Activated CD4-positive, alpha-beta memory T cell treated with anti-CD3 and anti-CD28 coated beads, Interleukin-2, amount 10 ng/mL, durations not matched to agents 7 days and 5 days (primary cell): ENCODE measurements at places on chromosomes 6 and 20.

DNA sequence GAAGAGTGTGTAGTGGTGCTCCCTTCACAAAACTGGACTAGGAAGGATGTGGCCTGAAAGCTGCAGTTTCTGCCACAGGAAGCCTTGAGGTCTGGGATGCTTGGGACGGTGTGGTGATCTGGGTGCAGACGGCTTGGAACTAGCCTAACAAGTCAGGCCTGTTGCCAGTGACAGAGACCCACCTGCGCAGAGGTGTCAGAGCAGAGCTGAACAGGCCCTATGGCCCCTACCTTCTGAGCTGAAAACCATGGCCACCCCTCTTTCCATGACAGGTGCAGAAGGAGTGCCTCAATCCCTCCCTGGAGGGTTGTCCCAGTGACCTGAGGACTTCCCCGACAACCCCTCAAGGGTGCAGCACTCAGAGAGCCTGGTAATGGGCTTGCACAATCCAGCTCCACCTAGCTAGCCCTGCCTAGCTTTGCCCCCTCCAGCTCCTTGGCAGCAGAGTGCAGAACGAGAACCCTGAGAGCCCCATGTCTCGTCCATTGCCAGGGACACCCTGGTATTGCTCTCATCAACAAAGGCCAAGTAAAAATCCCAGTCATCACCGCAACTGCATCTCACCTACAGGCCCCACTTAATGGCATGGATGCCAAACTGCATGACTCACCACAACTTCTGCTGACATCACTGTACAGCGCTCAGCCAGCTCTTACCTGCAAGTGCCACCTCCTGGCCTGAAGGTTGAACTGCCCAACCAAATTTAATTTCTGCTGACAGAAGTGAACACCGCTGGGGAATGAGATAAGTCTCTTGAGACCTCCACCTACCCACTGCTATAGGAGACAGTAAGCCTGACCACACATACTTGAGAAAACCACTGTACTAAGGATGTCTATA, 563.1 kb downstream of the TFAP2A start:
- no peak for DNase-seq

DNA sequence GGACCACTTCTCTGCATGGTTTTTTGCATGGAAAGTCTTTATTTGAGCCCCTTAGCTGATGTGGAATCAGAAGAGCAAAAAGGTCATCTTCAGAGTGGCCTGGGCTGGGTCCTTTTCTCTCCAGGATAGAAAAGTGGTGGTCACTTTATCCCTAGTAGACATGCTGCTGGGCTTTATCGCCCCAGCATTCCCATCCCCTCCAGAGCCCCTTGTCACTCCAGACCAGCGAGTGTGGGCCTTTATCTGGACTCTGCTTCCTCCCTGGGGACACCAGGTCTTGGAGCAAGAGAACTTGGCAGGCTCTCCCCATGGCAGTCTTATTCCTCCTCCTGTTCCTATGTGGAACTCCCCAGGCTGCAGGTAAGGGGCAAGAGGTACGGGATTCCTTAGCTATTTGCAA, at the start of gene LY6G6F:
LY6G6F (plus strand) TSS at position 268 of the 400 bp plus-strand sequence; CDS start at position 309, 41 bp downstream.
- DNase-seq: no peak

DNA sequence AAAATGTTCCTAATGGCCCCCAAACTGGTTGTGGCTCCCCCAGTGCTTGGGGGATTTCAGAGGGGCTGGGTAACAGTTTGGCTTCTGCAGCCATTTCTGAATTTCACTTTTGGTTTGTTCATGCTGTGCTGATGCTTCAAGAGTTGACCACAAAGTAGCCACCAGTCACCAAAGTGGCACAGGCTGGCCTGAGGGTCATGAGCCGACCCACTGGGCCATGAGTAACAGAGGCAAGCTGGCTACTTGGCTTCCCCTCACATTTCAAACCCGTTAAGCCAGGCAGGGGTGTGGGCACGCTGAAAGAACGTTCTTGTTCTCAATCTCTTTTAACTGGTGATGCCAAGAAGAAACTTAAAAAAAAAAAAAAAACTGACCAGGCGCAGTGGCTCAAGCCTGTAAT, 15.1 kb upstream of the NXT1 start:
- DNase-seq: no peak

- DNase-seq: no peak
Measured at GRCh38 chr6:41050536-41050935, 2.5 kb upstream of the APOBEC2 start.

DNA sequence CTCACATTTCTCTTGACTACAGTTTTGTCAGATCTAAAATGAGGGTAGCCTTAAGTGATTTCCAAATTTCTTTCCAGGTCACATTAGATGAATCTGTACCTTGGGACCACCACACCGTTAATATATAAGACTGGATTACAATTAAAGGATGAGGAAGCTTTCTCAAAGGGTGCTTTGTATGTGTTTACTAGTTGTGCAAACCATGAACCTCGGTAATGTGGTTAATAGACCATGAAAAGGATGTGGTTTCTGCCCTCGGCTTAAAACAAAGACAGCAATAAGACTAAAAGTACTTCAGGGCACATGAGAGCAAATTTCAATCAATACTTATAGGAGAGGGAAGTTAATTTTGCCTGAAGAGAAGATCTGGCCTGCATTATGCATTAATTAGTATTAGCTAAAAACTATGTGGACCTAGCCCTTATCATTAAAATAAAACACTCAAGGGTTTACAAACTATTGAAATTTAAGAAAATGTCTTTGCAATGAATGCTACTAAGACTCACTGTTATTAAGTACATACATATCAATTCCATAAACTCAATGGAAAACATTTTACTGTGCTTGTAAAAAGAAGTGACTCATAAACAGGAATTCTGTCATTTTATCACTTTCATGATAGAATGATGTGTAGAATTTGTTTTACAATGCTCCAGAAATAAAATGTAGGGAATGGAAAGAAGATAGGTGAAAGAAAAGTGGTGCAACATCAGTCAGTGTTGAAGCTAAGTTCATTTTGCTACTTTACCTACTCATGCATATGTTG, 936 bp upstream of the TMX4 start:
- peak; percentile 42 for DNase-seq
